ENCODE measurements at places on chromosomes 7 and 10.

- no peak for DNase-seq
Measured at GRCh38 chr10:22415072-22415471, 69.8 kb downstream of the SPAG6 start.

- no peak for DNase-seq
Measured at GRCh38 chr7:36188266-36188665, 35.2 kb downstream of the EEPD1 start.

GRCh38 chr7:2645274-2645868, 13.6 kb downstream of the TTYH3 start:
- DNase-seq = no peak

GRCh38 chr10:69749178-69750010, 52.3 kb upstream of the COL13A1 start:
- no peak for DNase-seq

DNA sequence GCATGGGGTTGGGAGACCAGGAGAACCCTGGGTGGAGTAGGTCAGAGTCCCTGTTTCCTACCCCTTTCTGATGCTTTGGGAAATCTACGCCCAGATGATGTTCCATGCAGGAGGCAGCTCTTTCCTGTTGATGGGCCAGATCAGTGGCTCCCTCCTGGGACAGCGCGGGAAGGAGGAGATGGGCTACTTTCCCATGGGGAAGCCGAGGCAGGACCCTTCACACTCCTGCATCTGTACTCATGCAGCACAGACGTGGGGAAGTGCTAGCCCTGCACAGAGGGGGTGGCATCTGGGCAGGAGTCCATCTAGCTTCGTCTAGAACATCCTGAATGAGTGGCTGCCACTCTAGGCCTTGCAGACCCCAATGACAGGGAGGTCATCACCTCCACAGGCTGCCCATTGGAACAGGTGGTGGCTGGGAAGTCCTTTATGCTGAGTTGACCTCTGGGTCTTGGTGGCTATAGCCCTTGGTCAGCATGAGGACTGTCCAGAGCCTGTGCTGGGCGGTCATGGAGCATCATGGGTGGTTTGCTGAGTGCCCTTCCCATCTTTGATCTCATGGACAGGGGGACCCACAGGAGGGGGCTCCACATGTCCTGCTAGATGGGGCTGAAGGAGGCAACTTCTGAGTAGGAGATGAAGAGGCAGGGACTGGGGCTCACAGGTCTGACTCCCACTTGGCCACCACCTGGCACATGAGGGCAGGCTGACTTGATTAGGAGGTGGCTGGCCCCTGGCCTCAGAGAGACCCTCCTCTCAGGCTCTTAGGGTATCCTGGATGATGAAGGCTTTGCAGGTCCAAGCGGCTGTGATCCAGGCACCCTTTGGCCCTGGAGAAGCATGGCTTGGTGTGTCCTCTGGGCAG, 24.6 kb downstream of the RAMP3 start:
- DNase-seq = no peak

- DNase-seq = no peak
Measured at GRCh38 chr10:4678023-4678950, 147.7 kb upstream of the AKR1E2 start.

GRCh38 chr10:18369859-18370473, 229.7 kb downstream of the CACNB2 start:
- DNase-seq = no peak

GRCh38 chr7:157429680-157430224, 92.9 kb downstream of the DNAJB6 start:
- no peak for DNase-seq

DNA sequence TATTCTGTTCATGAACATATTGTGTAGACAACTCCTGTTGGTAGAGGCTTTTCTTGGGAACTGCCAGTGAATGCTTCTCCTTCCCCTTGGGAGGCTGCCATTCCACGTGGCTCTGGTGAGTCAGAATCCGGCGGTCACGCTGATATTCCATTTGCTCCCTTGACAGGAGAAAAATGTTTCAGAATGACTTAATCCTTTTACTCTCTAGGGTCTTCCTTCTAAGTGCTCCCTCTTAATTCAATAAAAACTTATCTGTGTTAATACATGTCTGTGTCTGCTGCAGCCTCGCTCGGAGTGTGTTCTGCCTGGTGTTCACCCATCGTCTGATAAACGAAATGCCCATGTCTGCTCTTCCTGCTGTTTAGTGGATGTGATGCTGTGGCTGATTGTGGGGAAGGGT, 278.6 kb downstream of the ARHGAP12 start:
- peak; percentile 71 for DNase-seq

DNA sequence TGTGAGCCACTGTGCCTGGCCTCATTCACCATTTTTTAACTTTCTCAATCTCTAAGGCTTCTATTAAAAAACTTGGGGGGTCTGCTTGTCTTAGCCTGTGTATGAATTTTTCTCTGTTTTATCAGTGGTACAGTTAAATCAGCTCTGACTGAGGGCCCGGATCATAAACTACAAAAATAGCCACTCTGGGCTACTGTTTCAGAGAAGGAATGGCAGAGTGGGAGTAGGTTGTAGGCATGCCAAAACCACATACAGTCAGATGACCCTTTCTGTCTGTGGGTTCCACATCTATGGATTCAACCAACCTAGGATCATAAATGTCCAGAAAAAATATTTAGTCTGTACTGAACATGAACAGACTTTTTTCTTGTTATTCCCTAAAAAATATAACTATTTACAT, 21.3 kb downstream of the TBC1D12 start:
- DNase-seq = no peak

GRCh38 chr7:25636871-25637283, 408.6 kb upstream of the NPVF start:
- DNase-seq = no peak

DNA sequence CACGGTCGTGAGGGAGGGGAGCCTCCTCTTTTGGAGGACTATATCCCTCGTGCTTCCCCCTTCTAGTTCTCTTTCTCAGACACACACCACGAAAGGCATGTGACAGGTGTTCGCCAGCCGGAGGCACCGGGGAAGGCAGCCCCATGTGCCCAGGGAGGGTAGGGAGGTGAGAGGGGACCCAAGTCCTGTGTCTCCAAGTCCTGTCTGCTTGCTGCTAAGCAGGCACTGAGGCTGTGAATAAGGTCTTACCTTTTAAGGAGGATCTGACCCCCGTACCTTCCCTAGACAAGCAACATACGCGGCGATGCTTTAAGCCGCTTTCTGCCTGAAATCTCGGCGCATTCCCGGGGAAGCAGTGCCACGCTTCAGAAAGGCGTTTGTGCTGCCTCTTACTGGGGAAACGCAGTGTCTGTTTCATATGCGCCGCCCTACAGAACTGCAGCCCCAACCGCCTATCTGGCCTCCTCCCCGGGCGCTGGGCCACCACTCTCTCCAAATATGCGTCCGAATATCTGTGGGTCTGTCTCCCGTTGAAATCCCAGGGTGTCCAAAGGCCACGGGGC, 770 bp downstream of the PLXNA4 start:
- DNase-seq = no peak

DNA sequence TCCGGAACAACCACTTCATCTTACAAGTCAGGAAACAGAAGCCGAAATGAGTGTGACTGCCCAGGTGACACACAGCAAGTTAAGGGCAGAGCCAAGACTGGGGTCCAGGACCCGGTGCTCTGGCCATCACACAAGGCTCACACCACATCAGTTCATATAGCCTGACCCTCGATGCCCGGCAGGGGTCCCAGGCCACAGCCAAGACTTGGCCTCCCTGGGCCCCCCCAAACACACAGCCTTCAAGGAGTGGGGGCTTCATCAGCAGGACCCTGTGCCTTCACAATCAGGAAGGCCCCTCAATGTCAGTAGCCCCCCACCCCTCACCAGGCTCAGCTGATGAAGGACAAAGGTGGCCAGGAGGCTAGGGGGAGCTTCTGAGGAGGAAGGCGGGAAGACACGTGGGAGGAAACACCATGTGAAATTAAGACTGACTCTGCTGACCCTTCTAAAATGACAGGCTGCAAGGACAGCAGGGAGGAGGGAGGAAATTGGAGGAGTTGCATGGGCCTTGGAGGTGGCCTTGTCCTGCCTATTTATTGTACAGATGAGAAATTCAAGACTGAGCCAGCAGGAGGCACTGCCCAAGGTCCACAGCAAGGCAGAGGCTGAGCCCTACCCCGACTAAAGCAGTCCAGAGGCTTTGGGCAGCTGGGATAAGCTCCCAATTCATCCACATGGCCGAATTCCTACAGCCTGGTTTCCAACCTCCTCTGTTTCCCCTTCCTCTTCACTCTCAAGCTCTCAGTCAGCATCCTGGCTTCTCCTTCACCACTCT, 216.1 kb upstream of the ZMIZ1 start:
- no peak for DNase-seq

- DNase-seq = no peak
Measured at GRCh38 chr7:33091641-33092191, 17.5 kb downstream of the RP9 start.

- DNase-seq = no peak
Measured at GRCh38 chr7:14293434-14293833, 304.0 kb upstream of the ETV1 start.

- DNase-seq = no peak
Measured at GRCh38 chr10:71074176-71074755, 138.1 kb upstream of the UNC5B start.

GRCh38 chr10:75899816-75900390, 468.5 kb downstream of the LRMDA start:
- DNase-seq = no peak

GRCh38 chr7:158498443-158499081, 89.1 kb downstream of the PTPRN2 start:
- DNase-seq = no peak

- DNase-seq = no peak
Measured at GRCh38 chr7:102859084-102859798, 53.6 kb upstream of the LRRC17 start.

GRCh38 chr10:43395571-43396060, 13.4 kb downstream of the HNRNPF start:
- DNase-seq = peak; percentile 62

DNA sequence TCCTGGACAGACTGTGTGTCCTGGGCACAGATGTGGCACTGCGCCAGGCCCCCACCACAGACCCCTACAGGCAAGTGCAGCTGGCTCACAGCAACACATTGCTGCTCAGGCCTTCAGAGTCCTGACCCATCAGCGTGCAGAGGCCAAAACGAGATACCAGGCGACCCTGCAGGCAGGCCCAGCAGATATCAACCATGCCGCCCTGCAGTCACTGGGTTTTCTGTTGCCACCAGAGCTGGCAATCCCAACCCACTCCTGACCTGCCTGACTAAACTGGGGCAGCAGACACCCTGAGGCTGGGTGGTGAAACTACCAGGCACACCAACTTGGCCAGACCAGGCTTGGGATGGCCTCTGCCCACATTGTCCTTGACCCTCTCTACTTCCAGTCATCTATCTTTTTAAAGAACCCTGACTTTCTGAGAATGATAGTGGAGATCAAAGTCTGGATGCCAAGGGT, 20.3 kb downstream of the ZCCHC24 start:
- no peak for DNase-seq

DNA sequence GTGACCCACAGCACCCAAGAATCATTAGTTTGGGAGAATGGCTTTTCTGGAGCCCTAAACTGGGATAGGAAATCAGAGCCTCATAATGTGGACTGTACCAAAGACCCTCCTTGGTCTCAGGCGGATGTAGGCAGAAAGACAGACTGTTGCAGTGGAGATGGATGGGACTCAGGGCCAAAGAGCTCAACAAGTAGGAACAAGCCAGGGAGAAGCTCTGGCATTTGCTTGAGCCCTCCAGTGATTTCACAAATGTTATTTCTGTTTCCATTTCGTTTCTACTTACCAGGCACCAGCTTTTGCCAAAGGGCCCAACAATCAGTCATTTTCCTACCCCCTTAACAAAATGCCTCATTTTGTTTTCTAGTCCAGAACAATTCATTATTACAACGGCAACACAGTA, 762.7 kb downstream of the KCNMA1 start:
- no peak for DNase-seq

GRCh38 chr10:132634947-132635271, 97.3 kb downstream of the INPP5A start:
- no peak for DNase-seq

DNA sequence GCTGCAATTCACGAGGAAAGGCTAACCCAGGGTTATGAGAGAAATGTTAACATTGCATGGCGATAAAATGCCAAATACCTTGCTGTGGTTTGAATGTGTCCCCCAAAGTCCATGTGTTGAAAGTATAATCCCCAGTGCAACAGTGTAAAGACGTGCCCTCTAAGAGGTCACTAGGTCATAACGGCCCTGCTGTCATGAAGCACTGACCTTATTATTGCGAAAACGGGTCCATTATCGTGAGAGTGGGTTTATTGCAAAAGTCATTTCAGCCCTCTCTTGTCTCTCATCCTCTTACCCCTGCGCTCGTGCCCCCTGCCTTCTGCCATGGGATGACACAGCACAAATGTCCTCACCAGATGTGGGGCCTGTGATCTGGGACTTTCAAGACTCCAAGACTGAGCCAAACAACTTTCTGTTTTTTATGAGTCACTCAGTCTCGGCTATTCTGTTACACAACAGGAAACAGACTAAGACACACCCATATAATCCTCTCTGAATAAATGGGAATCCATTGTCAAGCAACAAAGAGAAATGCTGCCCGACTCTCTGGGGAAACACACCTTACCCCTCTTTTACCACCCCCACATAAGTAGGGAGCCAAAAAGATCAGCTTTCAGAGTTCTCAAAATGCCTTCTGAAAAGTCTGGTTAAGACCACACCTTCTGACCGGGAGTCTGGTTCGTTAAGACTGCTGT, 73.1 kb upstream of the UCN3 start:
- peak; percentile 57 for DNase-seq

- DNase-seq = peak; percentile 57
Measured at GRCh38 chr7:40551685-40552576, 417.1 kb downstream of the SUGCT start.

DNA sequence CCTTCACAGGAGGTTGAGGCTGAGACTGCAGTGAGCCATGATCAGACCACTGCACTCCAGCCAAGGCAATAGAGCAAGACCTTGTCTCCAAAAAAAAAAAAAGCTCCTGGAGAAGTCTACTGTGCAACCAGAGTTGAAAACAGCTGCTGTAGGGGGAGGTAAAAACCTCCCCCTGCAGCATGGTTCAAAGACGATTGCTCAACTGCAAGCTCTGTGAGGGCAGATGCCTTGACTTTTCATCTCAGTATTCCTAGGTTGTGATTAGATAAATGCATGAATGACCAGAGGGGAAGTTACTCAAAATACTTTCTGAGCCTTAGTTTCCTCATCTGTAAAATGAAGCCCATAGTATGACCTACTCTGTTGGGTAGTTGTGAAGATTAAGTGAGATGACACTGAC, 25.0 kb upstream of the PPA1 start:
- DNase-seq = no peak

DNA sequence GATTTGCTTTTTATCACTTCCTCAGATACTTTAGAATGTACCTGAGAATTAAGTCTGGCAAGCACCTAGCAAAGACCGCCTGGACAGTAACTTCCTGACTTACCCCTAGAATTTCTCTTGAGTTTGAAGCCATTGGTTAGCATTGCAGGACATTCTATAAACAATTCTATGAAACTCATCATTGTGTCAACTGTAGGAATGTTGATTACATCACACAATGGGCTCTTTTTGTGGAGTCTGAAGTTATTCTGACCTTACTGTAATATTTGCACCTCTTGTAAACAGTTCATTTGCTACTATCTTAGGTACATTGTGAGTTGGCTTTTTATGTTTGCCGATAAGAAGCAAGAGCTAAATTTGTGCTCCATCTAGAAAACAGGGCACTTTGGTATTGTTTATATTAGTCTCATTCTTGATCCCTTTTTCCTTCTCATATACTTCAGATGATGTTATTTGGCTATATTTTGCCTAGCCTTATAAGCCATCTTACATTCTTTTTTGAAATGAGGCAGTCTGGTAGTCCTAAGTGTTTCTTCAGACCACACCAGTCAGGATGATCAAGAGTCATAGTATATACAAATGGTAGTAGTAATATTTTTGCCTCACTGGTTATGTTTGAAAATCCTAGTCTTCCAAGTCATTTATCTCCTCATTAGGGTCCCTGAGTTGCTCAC, 52.4 kb downstream of the CASD1 start:
- peak; percentile 7 for DNase-seq

Measured in RKO (cell line).